ENCODE measurements at places on chromosomes 6 and 20.

- DNase-seq = no peak
Observed at GRCh38 chr6:84466511-84466910, 239.1 kb upstream of the CEP162 start.

DNA sequence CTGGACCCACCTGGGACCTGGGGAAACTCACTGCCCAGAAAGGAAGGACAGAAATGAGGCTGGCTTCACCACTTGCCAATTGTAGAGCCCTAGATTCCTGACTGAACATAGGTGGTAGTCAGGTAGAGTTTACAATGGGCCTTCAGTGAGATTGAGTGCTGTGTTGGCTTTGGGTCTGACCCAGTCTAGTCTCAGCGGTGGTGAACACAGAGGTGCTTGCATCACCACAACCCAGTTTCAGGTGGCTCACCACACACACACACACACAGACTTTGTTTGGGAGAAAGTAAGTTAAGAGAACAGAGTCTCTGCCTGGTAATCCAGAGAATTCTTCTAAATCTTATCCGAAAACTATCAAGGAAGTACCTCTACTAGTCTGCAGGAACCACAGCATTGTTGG, 266.1 kb upstream of the EPHA7 start:
- no peak for DNase-seq

- no peak for DNase-seq
Observed at GRCh38 chr6:138331444-138331843, 46.3 kb upstream of the SMIM28 start.

- DNase-seq = no peak
Observed at GRCh38 chr20:45416917-45417316, 976 bp downstream of the PIGT start.

DNA sequence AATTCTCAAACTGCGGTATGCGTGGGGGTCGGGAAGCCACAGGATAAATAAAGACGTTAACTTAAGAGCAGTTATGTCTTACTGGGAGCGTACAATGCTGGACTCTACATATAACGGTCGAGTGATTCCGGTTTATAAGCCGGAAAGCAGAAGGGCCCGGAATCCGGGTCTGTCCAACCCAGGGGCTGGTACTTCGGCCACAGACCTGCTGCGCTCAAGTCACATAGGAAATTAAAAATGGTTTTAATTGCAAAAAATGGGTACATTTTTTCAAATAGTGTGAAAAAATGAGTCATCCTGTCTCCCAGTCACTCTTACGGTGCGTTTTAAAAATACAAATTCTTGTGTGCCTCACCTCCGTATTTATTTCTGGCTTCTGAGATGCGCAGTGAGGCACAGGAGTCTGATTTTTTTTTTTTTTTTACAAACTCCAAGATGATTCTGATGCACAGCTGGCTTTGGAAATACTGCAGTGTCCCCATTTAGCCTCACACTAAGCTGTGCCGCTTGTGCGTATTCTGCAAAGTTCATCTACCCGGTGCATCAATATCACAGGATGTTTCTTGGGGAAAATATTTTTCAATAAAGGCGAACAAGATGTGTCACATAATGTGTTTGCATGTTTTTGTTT, 1.0 kb downstream of the PCIF1 start:
- DNase-seq = no peak

- DNase-seq = no peak
Observed at GRCh38 chr6:150866991-150867501, 1.5 kb downstream of the MTHFD1L start.

DNA sequence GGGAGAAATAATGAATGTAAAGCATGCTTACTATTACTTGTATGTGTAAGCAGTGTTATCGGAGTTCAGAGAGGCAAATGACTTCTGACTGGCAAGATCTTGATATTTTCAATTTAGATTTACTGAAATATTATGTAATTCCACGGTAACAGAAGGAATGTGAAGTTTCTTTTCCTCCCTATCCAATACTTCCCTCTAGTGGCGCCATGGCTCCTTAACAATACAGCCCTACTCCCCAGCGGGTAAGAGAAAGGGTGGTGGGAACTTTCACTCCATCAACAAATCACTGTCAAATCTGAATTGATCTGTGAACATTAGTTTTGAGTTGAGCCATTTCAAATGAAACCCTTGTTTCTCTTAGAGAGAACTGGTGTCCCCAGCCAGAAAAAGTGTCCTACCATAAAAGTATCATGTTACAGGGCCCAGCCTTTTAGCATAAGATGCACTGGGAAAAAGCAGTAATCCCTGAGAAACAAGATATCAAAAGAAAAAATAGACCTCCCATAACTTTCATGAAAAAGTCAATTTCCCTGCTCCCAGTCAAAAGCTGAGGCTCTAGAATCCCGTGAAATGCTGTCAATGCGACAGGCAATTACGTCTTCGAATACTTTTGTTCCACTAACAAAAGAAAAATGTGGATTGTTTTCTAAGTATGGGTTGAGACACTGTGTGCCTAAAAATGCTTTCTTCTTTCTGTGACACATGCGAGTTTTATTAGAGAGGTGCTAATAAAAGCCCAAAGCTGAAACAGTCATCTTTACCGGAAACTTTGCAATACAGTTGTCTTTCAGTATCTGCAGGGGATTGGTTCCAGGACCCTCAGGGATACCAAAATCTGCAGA, 12.9 kb downstream of the COX7A2 start:
- no peak for DNase-seq

DNA sequence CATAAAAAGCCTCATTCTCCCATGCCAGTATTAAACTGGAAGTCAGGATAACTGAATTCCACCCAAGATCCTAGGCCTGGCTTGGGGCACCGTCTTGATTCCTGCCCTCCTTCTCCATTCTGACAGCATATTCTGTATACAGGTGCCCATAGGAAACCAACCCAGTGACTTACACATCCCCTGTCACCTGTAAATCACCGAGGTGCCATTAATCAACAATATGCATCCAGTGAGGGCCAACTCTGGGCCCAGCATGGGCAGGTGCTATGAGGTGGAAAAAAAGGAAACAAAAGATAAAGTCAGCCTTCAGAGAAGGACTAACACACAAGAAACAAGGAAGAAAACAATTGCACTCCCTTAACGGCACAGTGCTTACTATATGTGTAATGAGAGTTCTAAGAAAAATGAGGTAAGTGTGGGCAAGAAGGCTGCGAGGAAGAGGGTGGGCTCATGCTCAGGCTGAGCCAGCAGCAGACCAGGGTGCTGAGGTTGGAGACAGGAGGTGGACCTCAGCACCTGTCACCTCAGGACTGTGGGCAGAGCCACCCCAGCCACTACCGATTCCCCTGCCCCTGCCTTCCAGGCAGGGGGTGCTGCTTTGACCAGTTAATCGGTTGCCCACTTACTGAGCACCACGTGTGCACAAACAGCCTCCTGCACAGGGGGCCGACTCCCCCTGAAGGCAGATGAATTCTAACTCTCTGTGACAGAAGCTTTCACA, 105.9 kb downstream of the TRERF1 start:
- peak; percentile 75 for DNase-seq

- DNase-seq = no peak
Observed at GRCh38 chr20:43724383-43724782, 2.4 kb downstream of the GTSF1L start.

DNA sequence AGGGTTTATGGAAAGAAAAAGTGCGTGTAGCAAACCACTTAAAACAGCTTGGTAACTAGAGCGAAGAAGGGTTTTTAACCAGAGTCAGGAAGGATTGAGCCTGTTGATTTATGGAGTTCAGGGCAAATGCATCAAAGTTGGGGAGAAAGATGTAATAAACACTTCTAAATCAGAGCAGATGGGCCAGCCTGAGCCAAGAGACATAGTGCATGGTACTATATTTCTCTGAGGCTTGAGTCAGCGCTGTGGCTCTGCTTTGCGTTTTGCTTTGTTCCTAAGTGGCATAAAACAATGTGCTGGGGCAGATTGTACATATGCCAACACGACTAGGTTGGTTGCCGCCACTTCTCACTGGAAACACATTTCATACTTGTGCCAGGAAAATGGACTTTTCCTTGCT, 111.3 kb downstream of the BCKDHB start:
- no peak for DNase-seq

DNA sequence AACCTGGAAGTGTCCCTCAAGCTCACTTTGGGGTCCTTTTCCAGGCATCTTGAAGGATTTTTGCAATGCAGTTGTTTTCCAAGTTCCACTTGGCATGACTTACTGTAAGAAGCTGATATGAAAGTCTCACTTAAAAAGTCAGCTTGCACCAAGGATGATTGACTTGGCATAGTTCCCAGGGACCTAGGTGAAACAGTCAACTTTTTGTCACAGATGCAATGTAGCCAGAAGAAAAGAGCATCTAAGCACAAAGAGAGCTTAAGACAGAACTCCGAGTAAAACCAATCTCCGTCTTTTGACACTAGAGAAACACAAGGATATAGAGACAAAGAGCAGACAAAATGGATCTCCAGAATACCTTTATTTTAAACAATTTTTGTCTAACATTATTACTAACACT, 2.6 kb upstream of the ZSCAN12 start:
- DNase-seq = no peak

- peak; percentile 62 for DNase-seq
Observed at GRCh38 chr6:32700391-32701040, 34.1 kb upstream of the HLA-DQB1 start.

- no peak for DNase-seq
Observed at GRCh38 chr20:6802227-6802626, 34.7 kb downstream of the BMP2 start.

DNA sequence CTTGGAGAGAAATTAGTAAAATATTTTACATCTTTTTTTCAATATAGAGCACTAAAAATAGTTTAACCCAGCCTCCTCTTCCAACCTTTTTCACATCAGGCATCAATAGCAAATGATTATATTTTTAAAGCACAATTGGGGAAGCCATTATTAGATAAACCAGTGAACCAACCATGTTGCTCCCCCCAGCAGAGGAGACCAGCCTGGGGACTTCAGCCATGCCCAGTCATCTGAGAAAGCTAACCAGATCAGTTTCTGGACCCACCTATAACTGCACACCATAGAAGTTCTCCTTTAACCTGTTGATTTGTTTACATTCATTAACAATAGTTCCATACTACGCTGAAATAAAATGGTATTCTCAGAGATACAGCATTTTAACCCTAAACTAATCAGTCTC, 13.8 kb upstream of the SDHAF4 start:
- DNase-seq = no peak

DNA sequence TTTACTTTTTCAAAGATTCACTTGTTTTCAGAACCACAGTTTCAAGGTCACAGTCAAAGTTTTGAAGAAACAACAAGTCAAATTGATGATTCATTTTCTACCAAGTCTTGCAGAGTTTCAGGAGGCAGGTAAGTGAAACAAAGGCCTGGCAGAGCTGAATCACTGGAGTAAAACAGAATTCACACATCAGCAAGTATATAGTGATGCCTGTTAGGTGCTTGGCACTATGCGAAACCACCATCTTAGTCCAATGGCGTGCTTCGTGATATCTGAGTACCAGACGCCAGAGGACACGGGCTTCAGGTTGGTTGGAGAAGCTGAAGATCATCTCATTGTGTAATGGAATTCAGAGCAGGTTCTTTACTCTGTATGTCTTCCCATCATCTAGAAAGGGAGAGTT, 75.9 kb downstream of the RTN4IP1 start:
- no peak for DNase-seq

- DNase-seq = no peak
Observed at GRCh38 chr6:21591446-21591845, 2.1 kb upstream of the SOX4 start.

DNA sequence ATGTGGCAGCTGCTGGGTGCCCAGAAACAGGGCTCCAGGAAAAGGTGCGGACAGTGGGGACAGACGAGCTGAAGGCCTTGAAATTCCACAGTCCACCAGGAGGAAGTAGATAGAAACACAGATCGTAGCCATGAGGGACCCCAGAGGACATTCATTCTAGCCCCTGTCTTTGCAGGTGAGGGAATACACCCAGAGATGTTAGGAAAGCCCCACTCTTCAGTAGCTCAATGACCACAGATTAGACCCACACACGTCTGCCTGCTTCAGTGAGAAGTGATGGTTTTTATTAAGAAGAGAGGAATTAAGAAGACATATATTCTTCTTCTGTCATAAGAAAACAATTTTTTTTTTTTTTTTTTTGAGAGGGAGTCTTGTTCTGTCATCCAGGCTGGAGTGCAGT, 123.0 kb downstream of the MAP3K7 start:
- peak; percentile 59 for DNase-seq

GRCh38 chr6:113980937-113981554, 10.1 kb upstream of the HDAC2 start:
- no peak for DNase-seq

DNA sequence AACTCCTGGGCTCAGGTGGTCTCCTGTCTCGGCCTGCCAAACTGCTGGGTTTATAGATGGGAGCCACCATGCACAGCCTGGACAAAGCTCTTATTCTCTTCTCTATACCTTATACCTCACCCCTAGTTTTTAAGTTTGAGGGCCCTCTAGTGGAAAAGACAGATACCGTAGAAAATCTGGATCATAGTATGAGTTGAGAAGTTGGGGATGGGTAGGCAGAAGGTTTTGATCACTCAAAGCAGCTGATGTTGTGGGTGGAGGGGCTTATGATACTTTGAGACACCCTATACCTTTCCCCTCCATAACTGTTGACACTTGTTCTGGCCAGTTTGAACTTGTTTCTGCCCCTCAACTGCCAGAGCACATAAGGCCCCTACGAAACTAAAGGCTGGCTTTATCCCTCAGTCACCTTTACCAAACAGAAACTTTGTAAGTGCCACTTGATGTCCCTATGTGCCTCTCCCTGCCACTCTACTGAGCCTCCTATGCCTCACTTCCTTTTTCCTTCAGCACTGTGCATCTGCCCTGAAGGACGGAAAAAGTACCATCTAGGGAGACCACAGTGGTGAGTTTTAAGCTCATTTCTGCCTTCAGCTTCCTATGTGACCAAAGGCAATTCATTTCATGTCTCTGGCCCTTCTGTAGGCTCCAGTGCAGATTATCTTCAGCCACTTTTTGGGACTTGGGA, 28.6 kb downstream of the RALY start:
- DNase-seq = no peak

- no peak for DNase-seq
Observed at GRCh38 chr6:51466427-51466826, 621.0 kb downstream of the PKHD1 start.

GRCh38 chr20:63574156-63574828, at the start of gene HELZ2:
Gene HELZ2, minus strand, starts transcription at chr20:63574239. Its CDS starts 1,854 bp downstream, at chr20:63572385.
- peak; percentile 73 for DNase-seq

DNA sequence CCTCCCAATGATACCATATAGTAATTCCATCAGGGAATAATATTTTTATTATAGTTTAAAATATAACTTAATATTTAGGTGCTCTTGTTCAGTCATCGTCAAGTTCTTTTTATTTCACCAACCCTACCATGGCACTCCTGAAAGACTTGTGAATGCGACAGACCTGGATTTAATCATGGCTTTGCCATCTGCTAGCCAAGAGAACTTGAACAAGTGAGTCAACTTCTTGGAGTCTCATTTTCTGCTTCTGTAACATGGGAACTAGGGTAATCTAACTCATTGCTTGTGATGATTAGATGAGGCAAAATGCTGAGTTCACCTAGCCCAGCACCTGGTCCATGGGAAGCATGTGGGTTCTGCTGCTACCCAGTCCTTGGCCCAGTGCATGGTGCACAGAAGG, 62.9 kb downstream of the ESR1 start:
- DNase-seq = no peak

- no peak for DNase-seq
Observed at GRCh38 chr20:2839732-2840137, 720 bp downstream of the PCED1A start.

All from activated CD8-positive, alpha-beta memory T cell treated with anti-CD3 and anti-CD28 coated beads for 24 hours (primary cell).